ENCODE measurements at places on chromosomes 1 and 21.
A peak's percentile ranks its signal among the peaks of the same experiment; 100 is the strongest.

DNA sequence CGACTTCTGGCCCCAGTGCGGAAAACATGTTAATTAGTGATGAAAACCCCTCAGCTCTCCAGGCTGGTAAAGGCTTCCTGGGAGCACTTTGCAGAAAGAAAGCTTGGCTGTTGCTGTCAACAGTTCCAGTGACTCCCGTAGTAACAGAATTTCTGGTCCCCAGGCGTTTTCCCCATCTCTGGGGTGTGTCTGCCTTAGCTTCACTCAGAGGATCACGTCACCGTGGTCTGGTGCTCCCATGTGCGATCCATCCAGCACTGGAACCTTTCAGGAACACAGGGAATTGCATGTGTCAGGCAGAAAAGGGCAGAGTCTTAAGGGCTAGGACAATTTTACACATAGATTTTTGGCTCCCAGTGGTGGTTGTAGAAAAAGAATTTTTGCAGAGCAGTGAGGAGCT lies 470.4 kb upstream of the USP24 start:
- H3K36me3 ChIP-seq, result no peaks in the 10 kb centered on the region
- H3K4me3 ChIP-seq, result no peak overlapping the region
- no peak for DNase-seq
- no peak overlapping the region for H3K27ac ChIP-seq
- no peaks in the 10 kb centered on the region for H3K27me3 ChIP-seq
- no peaks in the 10 kb centered on the region for H3K4me1 ChIP-seq

GRCh38 chr1:46158312-46159281 lies 16.3 kb upstream of the TSPAN1 start:
- H3K27me3 ChIP-seq, result no peaks in the 10 kb centered on the region
- no peak overlapping the region for H3K27ac ChIP-seq
- DNase-seq, result no peak

DNA sequence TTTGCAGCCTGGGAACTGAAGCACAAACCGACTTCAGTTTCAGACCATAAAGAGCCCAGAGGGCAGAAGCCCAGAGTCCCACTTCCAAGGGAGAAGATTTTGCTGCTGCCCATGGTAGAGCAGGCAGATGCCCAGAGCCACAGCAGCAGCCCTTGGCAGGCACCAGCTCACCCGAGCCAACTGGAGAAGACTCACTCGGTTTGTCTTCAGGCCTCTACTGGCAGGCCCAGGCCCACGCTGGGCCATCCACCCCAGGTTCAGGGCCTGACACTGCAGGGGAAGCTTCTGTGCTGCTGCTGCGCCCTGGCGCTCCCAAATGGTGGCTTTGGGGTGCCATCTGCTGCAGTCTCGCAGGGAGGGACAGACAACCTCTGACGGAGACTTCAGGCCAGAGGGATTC lies 33.3 kb downstream of the SLC66A1 start:
- H3K36me3 ChIP-seq, result peaks cover 6% of the 10 kb centered on the region
- DNase-seq, result no peak
- H3K27me3 ChIP-seq, result no peaks in the 10 kb centered on the region

- H3K4me1 ChIP-seq, result no peaks in the 10 kb centered on the region
- no peak overlapping the region for H3K27ac ChIP-seq
- no peaks in the 10 kb centered on the region for H3K27me3 ChIP-seq
- no peak overlapping the region for H3K4me3 ChIP-seq
- no peak for DNase-seq
These were observed 35.7 kb downstream of the PTGFR start for GRCh38 chr1:78526496-78526895.

DNA sequence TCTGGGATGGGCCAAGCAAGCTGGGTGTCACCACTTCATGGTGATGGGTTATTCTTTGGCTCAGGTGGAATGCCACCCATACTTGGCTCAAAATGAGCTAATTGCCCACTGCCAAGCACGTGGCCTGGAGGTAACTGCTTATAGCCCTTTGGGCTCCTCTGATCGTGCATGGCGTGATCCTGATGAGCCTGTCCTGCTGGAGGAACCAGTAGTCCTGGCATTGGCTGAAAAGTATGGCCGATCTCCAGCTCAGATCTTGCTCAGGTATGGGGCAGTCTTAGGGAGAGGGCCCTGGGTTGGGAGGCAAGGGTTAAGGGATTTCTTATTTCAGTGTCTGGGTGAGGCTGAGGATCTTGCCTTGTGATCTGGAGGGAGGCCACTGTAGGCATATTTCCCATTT lies 15.4 kb upstream of the NASP start:
- H3K27me3 ChIP-seq, result no peaks in the 10 kb centered on the region
- no peaks in the 10 kb centered on the region for H3K4me1 ChIP-seq
- H3K36me3 ChIP-seq, result peaks cover 24% of the 10 kb centered on the region
- no peak overlapping the region for H3K27ac ChIP-seq

- H3K27ac ChIP-seq, result no peak overlapping the region
- no peaks in the 10 kb centered on the region for H3K4me1 ChIP-seq
- no peaks in the 10 kb centered on the region for H3K36me3 ChIP-seq
- no peaks in the 10 kb centered on the region for H3K27me3 ChIP-seq
- H3K4me3 ChIP-seq, result no peak overlapping the region
- no peak for DNase-seq
These were observed 76.9 kb upstream of the NEK2 start for GRCh38 chr1:211752317-211752716.

GRCh38 chr1:160907976-160908375 lies 23.0 kb upstream of the ITLN1 start:
- no peaks in the 10 kb centered on the region for H3K4me1 ChIP-seq
- H3K36me3 ChIP-seq, result no peaks in the 10 kb centered on the region
- no peak overlapping the region for H3K27ac ChIP-seq
- H3K4me3 ChIP-seq, result no peak overlapping the region
- no peak for DNase-seq
- H3K27me3 ChIP-seq, result no peaks in the 10 kb centered on the region

DNA sequence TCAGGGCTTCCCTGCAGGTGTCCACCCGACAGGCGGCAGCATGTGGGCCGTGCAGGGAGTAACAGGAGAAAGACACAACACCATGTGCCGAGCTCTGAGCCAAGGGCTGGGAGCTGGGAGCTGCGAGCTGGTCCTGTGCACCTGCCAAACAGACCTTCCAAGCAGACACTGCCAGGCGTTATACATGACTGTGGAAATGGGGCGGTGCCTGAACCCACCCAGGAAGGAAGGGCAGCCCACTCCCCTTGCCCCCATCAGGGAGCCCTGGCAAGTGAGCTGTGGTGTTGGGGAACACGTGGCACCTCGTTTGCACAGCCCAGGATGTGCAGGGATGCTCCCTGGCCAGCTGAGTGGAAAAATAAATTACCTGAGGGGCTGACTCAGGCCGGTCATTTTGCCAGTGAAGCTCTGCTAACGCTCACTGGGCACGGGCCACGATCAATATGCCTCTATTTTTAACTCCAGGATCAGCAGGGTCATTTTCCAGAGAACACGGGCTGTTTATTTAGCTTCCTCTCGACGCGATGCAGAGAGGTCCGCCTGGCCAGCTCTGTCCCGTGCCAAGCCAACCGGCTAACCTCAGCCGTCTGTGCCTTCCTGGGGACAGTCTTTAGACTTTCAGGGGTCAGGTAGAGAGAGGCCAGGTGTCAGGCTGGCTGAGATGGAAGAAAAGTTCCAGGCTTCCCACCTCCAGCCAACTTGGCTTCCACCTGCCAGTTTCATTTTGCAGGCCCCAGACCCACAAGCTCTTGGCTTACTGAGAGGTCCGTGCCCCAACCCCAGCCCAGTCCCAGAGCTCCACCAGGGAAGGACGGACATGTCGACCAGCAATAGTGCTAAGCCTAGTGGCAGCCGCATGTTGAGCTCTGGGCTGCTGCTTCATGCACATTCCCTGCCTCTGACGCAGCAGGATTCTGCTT lies 196.7 kb upstream of the VAMP3 start:
- no peaks in the 10 kb centered on the region for H3K4me1 ChIP-seq
- no peaks in the 10 kb centered on the region for H3K36me3 ChIP-seq
- H3K27me3 ChIP-seq, result no peaks in the 10 kb centered on the region
- H3K27ac ChIP-seq, result no peak overlapping the region
- H3K4me3 ChIP-seq, result no peak overlapping the region

GRCh38 chr1:29324771-29325351 lies 88.5 kb downstream of the PTPRU start:
- peak; percentile 8 for DNase-seq
- peaks cover 6% of the 10 kb centered on the region for H3K4me1 ChIP-seq
- H3K27ac ChIP-seq, result no peak overlapping the region
- no peak overlapping the region for H3K4me3 ChIP-seq

- DNase-seq, result no peak
- no peak overlapping the region for H3K27ac ChIP-seq
These were observed 16.1 kb downstream of the UTP11 start for GRCh38 chr1:38028671-38029070.

- DNase-seq, result no peak
- peaks cover 9% of the 10 kb centered on the region for H3K4me1 ChIP-seq
- peaks cover 11% of the 10 kb centered on the region for H3K36me3 ChIP-seq
- no peaks in the 10 kb centered on the region for H3K27me3 ChIP-seq
These were observed 4.7 kb downstream of the C1orf174 start for GRCh38 chr1:3895279-3895950.

DNA sequence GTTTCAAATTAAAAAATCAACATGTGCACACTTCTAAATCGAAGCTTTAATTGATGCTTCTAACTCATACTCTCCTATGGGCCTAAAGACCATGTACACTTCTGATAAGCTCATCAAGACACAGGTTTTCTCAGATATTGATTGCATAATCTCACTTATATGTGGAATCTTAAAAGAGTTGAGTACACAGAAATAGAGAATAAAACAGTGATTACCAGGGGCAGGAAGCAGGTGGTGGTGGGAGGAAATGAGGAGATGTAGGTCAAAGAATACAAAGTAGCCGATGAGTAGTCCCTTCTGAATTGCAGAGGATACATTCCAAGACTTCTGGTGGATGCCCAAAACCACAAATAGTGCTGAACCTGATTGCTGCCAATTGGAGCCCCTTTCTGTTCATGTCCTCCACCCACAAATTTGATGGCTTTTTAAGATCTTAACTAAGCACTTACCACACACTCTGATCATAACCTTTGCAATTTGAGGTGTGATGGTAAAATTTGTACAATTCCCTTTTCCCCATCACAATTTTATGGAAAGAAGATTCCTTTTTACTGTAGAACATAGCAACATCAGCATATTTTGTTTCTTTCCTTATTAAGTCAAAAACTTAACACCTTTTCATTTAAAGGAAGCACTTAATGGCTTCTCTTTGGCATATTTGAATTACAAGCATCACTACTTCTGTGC lies 3.3 kb upstream of the CD1B start:
- peaks cover 16% of the 10 kb centered on the region for H3K27me3 ChIP-seq
- no peak overlapping the region for H3K27ac ChIP-seq
- no peak overlapping the region for H3K4me3 ChIP-seq
- H3K36me3 ChIP-seq, result no peaks in the 10 kb centered on the region
- no peaks in the 10 kb centered on the region for H3K4me1 ChIP-seq

DNA sequence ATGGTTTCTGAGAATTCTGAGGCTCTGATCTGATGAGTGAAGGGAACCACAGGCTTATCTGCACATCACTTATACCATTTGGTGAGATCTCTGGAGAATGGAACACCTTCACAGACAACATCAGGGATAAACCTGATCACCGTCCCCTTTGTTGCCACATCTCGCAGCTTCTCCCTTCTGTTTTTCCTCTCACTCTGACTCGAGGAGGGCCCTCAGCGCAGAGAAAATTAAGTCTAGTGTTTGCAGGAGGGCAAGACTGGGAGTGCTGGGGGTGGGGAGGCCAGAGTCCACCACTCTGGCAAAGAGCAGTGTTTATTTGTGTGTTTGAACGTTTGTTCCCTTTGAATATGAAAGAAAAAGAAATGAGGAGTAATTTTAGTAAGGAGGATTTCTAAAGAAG lies 29.0 kb upstream of the BATF3 start:
- H3K27ac ChIP-seq, result no peak overlapping the region
- no peak overlapping the region for H3K4me3 ChIP-seq
- no peak for DNase-seq
- H3K4me1 ChIP-seq, result no peaks in the 10 kb centered on the region

GRCh38 chr1:109751531-109752260 lies 10.9 kb upstream of the GSTM3 start:
- H3K4me1 ChIP-seq, result no peaks in the 10 kb centered on the region
- no peak overlapping the region for H3K4me3 ChIP-seq
- no peak overlapping the region for H3K27ac ChIP-seq
- DNase-seq, result no peak

- no peaks in the 10 kb centered on the region for H3K27me3 ChIP-seq
- no peaks in the 10 kb centered on the region for H3K4me1 ChIP-seq
- DNase-seq, result no peak
- no peak overlapping the region for H3K27ac ChIP-seq
These were observed 496.0 kb downstream of the AGBL4 start for GRCh38 chr1:49527606-49528305.

DNA sequence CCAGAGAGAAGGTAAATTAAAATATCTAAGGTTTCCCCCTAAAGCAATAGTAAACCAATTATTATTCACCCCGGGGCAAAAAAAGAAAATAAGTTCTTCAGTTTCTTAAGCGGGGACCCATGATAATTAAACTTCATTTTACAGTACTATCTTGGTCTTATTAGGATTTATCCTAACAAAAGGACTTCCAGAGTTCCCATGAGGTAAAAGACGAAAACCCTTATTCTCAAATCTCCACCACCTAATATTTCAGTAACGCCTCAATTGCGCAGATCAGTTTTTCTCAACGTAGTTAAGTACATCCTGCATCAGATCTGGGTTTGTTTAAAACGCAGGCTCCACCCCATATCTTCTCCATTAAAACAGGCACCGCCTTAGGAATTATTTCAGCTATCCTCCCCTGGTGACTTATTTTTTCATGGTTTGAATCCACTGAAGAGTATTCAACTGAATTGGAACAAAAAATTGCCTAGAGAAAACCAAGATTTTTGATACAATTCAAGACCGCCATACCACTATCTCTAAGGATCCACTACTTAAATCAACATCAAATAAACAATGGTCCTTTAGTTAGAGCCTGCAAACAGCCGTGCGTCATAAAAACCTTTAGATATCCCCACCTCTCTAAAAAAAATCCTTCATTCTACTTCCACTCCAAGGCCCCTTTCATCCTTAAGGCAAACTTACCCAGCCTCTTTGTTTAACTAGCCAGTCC lies 1.7 kb downstream of the MCL1 start:
- no peak for DNase-seq
- H3K27ac ChIP-seq, result peak overlapping the region; percentile 92
- peaks cover 60% of the 10 kb centered on the region for H3K4me1 ChIP-seq
- no peaks in the 10 kb centered on the region for H3K27me3 ChIP-seq
- H3K36me3 ChIP-seq, result peaks cover 35% of the 10 kb centered on the region

GRCh38 chr1:243984788-243985187 lies 66.3 kb upstream of the ZBTB18 start:
- H3K4me3 ChIP-seq, result no peak overlapping the region
- H3K27me3 ChIP-seq, result peaks cover 37% of the 10 kb centered on the region
- no peak for DNase-seq
- H3K4me1 ChIP-seq, result no peaks in the 10 kb centered on the region
- no peaks in the 10 kb centered on the region for H3K36me3 ChIP-seq

- no peak overlapping the region for H3K27ac ChIP-seq
- no peaks in the 10 kb centered on the region for H3K36me3 ChIP-seq
- 0 out of 2 replicates have a peak, but pooled peaks cover 3% of the 10 kb centered on the region for H3K27me3 ChIP-seq
- DNase-seq, result peak; percentile 3
- H3K4me1 ChIP-seq, result no peaks in the 10 kb centered on the region
These were observed 305.1 kb downstream of the NPHP4 start for GRCh38 chr1:5686925-5687706.

GRCh38 chr1:96782856-96783255 lies 61.3 kb downstream of the PTBP2 start:
- H3K27ac ChIP-seq, result no peak overlapping the region
- H3K27me3 ChIP-seq, result no peaks in the 10 kb centered on the region
- H3K4me1 ChIP-seq, result no peaks in the 10 kb centered on the region
- DNase-seq, result no peak

- H3K27me3 ChIP-seq, result no peaks in the 10 kb centered on the region
- H3K27ac ChIP-seq, result no peak overlapping the region
- no peaks in the 10 kb centered on the region for H3K36me3 ChIP-seq
- no peak for DNase-seq
These were observed 200.6 kb downstream of the PTGER3 start for GRCh38 chr1:70847013-70847412.
